ENCODE measurements at places on chromosomes 13 and 19.

- peak; percentile 36 for DNase-seq
Observed at GRCh38 chr19:35596366-35596999, 10.5 kb downstream of the PMIS2 start.

DNA sequence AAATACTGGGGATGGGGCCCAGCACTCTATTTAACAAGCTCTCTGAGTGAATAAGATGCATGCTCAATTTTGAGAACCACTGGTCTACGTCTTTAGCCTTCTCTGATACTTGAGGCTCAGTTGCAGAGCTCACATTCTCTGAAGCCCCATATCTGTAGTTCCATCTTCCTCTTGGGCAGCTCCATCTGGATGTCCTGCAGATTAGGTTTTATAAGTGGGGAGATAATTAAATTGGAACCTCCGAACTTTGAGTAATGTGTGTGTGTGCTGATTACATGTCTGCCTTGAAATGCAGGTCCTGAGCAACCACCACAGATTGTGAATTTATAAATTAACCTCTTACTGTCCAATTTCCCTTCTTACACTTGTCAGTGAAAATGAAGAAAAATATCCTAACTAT lies 7.2 kb upstream of the RASL11A start:
- no peak for DNase-seq

GRCh38 chr13:111877906-111878305 lies 189.0 kb upstream of the SOX1 start:
- no peak for DNase-seq

DNA sequence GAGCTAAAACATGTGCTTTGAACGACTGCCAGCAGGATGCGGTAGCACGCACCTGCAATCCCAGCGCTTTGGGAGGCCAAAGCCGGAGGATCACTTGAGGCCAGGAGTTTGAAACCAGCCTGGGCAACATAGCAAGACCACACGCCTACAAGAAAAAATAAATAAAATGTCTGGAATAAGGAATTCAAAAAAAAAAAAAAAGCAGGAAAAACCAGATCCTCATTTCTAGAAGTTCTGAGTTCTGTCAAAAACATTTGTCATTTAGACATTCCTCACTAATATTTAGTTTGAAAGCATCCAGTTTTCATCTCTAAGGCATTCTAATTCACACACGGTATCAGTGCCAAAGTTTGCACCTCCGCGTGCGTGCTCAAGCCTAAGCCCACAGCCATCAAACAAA lies 36.9 kb upstream of the USE1 start:
- DNase-seq = no peak

DNA sequence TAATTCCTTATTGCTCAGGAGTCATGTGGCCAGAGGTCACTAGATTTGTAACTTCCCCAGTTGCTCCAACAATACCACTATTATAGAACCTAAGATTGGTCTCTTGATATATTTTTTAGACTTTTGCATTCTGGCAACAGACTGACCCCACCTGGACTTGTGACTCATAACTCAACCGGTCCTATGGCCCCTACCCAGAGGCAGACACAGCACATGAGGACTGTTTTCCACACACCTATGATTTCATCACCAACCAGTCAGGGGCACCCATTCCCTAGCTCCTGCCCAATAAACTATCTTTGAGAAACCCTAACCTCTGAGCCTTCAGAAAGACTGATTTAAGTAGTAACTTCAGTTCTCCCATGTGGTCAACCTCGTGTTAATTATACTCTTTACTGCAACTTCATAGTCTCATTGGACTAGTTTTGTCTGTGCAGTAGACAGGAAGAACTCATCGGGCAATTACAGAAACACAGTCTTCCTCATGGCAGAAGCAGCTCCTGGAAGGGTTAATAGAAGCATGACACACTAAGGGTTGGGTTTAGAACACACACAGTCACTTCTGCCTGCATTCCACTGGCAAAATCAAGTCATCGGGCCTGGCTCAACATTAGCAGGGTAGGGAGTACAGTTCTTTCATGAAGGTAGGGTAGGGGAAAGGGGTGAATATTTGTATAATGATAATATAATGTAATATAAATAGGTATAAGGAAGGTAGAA lies 251.8 kb downstream of the UQCRFS1 start:
- DNase-seq = no peak

GRCh38 chr13:112636401-112636975 lies 48.5 kb upstream of the TUBGCP3 start:
- no peak for DNase-seq

DNA sequence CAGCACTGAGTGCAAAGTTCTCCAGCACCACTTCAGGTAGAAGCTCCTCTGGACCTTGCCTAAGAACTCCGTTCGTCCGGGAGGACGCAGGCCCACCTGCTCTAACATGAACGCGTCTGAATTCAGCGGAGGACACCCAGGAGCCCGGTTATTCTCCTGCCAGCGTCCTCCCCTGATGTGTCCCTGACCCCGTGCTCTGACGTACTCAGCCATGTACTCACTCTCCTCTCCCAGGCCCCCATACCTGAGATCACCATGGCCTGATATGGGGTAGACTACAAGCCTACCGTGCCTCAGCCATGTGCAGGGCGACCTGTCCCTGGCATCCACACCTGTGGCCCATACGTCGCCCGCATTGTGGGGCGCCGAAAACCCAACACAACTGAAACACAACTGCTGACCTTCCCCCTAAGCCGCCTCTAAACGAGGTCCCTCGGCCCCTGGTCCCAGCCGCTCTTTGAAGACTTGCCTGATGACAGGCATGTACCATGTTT lies 744 bp upstream of the ZNF584 start:
- DNase-seq = peak; percentile 38

All from NCI-H526 (cell line).